ENCODE measurements at places on chromosomes 12 and 14.

GRCh38 chr14:33987565-33988080 is 36.7 kb upstream of the EGLN3 start:
- no peak for DNase-seq

GRCh38 chr14:84025106-84026012 is 1504.6 kb upstream of the FLRT2 start:
- DNase-seq = no peak

- DNase-seq = no peak
Measured at GRCh38 chr12:120121766-120122293, 5.3 kb upstream of the RAB35 start.

DNA sequence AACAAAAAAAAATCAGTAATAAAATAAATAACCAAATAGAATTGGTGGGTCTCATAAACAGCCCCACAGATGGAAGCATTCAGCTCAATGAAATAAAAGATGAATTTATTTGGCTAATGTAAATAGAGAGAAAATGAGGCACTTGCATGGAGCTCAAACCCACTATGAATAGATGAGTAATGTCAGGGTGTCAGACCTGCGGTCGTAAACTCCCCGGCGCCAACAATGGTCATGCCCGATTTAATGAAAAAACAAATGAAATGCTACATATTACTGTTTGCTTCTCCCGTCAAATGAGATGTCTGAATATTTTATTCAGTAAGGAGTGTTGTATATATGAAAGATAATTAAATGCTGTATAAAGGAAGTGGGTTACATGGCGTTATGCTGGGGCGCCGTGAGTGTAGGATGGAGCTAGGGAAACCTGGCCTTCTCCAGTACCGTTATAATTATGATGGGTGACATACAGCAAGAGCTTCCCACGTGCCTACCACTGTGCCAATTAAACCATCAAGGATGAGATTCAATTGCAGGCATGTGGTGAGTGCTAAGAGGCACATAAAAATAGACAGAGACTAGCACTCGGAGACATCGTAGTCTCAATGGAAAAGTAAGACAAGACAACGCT is 648.1 kb downstream of the BCL11B start:
- no peak for DNase-seq

- no peak for DNase-seq
Measured at GRCh38 chr12:104998423-104999346, 12.6 kb downstream of the NOPCHAP1 start.

DNA sequence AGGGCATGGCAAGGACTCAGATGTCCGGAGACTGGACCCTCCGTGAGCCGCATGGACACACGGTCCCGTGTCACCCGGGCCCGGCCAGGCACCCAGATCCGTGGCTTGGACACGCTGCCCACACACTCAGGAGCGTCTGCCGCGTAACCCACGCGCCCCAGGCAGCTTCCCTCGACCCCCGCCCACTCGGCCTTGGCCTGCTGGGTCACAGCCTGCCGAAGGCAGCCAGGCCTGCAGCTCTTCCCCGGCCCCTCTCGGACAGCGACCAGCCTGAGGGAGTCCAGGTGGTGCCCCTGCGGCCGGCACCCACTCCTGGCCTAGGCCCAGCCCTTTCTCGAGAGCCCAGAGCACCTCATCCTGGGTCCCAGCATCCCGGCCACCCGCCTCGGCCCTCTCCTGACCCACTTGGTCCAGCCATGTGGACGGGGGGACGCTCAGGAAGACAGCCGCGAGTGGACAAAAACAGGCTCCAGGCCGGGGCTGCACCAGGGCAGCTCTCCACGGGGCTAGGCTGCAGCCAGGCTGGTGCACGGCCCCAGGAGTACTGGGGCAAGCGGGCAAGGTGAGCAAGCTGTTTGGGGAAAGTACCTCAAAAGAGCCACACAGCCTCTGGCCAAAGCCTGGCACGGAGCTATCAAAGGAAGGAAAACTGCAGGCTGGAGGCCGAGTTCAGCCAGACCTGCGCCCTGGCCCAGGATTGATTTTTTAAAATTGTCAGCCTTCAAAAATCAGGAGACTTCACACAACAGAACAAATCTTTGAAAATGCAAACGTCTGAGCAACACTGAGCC is 6.5 kb downstream of the AKT1 start:
- no peak for DNase-seq

DNA sequence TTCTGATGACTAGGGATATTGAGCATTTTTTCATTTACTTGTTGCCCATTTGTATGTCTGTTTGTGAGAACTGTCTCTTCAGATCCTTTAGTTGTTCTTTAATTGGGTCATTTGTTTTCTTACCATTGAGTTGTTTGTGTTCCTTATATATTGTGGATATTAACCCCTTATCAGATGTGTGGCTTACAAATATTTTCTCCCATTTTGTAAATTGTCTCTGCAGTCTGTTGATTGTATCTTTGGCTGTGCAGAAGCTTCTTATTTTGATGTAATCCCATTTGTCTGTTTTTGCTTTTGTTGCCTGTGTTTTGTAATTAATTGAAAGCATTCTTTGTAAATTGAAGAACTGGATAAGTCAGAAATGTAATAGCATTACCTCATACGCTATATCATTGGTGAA is 459.1 kb upstream of the FOXG1 start:
- no peak for DNase-seq

GRCh38 chr12:50988051-50988450 is 35.7 kb downstream of the HIGD1C start:
- DNase-seq = no peak

GRCh38 chr12:87870061-87870460 is 159.1 kb downstream of the C12orf50 start:
- no peak for DNase-seq

GRCh38 chr14:74667758-74668157 is 45.1 kb downstream of the AREL1 start:
- no peak for DNase-seq

GRCh38 chr12:130677957-130678558 is 38.0 kb downstream of the RIMBP2 start:
- DNase-seq = no peak

DNA sequence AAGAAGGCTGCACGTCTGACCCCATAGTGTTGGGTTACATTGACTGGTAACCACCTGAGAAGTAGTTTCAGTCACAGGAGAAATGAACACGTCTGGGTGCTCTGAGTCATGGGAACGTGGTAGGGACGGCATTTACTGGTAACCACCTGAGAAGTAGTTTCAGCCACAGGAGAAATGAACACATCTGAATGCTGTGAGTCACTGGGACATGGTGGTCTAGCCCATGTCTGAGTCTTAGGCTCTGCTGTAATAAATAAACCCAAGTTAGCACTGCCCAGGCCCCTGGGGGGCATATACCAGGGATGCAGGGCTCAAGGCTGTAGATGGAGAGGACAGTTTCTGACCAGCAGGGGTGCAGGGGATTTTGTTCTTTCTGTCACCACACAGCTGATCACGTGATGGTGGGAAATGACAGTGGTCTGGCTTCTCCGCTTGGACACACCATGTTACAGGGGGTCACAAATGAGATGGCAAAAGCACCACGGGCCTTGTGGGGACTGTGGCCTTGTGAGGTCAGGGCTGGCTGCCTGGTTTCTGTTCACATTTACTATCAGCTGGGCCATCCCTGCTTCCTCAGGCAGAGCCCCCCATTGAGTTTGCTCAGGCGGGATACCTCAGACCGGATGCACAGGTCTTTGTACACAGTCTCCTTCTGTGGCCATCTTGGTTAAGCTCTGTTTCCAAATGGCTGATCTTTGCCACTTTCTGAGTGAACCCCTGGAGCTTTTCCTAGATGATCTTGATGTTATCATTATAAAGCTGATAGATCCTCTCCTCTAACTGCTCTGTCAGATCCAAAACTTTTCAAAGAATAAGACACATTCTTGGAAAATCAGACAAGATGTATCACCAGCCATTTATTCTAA is 9.8 kb upstream of the C12orf42 start:
- no peak for DNase-seq

DNA sequence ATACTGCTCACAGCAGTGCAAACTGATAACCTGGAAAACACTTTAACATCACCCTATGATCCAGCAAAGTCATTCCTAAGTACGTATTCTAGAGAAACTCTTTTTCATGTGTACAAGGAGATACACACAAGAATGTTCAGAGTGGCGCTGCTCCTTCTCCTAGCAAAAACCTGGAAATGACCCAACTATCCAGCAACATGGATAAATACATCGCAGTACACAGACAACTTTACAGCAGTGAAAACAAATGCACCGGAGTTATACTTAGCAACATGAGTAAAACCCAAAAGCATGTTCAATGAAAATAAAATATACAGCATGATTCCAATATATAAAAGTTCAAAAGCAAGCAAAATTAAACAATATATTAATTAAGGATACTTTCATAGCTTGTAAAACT is 18.7 kb downstream of the SART3 start:
- no peak for DNase-seq

- DNase-seq = no peak
Measured at GRCh38 chr12:42749239-42749638, 159.7 kb upstream of the PRICKLE1 start.

DNA sequence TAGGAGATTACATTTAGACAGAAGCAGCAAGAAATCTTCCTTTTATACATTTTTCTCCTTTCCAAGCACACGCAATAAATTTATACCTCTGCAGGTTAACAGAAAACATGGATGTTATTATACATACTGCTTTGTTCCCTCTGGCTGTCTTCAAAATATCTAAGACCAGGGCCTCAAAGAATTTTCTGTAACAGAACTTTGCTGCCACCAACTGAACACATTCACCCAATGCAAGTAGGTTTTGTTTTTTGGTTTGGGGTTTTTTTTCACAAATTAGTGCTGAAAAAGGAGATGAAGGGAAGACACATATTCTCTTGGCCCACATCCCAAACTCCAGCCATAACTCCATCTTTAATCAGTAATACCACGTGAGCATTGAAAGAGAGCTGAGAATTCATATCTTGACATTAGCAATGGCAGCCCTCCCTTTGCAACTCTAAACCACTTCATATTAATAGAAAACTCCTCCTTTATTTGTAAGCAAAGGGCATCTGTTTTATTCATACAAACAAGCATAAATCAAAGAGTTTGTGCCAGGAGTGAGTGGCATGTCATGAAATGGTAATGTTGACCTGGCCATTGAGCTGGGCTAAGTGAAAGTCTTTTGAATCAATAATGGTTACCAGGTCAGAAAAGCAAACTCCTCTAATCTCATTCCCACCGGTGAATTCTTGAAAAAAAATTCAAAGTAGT is 150.8 kb upstream of the FSCB start:
- DNase-seq = no peak

GRCh38 chr12:123000578-123000977 is 20.1 kb downstream of the ARL6IP4 start:
- no peak for DNase-seq

- no peak for DNase-seq
Measured at GRCh38 chr12:43113135-43113534, 438.9 kb downstream of the ADAMTS20 start.

DNA sequence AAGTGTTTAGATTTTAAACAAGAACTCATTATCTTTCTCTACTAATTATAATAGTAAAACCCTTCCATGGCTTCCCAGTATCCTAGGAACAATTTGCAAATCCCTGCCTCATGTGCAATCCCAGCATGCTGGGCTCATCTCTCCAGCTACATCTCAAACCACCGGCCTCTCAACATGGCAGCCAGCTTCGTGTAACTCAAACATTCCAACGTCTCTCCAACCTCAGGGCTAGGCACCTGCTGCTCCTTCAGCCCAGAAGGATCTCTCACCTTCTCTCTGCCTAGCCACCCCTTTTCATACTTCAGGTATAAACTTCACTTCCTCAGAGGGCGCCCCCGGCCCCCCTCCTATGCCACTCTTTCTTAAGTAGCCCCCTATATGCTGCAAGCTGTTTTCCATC is 7.2 kb downstream of the SART3 start:
- no peak for DNase-seq

DNA sequence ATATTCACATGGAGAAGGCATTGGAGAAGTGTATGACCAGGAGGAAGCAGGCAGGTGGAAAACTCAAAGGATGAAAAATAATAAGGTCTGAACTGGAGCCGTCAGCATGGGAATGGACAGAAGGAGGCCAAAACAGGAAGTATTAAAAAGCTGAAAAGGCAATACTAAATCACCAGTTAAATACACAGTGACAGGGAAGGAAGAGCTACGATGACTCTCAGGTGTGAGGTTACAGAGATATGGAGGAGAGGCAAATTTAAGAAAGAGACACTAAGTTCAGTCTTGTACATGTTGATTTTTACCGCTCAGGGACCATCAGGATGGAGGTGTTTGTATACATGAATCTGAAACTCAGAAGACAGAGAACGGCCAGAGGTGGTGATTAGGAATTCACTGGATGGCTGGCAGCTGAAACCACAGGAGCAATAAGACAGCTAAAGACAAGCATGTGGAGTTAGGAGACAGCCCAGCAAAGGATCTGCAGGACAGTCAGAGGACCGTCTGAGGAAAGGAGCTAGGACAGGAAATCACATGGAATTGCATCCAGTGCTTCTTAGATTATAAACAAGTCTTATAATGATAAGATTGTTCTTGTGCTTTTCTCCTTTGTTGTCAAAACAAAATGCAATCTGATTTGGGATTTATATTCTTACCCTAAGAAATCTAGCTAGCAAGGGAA is 33.9 kb upstream of the CDKN3 start:
- DNase-seq = no peak

DNA sequence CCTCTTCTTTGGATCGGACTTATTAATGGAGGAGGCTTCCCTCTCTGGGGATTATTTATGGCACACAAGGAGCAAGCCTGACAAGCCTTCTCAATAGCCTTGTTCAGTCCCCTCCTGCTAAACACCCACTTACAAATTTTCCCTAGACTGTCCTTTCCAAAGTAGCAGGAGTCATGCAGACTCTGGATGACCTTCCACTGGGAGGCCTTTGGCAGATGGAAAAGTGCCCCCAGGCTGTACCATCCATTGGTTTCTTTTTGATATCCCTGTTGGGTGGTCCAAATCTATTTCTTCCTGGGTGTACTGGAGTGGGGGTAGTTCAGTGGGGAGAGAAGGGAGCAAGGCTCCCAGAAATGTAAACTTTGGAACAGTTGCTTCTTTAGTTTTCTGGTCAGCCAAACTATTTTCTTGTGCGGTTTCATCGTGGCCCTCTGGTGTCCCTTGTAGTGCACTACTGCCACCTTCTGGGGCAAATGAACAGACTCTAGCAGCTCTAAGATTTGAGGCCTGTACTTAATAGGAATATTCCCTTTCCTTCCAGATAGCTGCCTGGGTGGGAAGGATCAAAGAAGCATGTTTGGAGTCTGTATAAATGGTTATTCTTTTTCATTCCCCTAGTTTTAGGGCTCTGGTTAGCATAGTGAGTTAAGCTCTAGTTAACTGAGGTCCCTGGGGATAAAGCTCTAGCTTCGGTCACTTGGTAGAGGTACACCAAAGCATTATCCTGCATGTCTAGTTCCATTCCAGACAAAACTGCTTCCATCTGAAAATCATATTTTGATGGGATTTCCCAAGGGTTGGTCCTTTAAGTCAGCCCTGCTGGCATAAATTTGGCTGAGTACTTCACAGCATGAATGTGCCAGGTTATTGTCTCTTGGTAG is 409.5 kb downstream of the SLC6A15 start:
- DNase-seq = no peak
